ENCODE measurements at places on chromosomes 1 and 21.
A peak's percentile ranks its signal among the peaks of the same experiment; 100 is the strongest.

DNA sequence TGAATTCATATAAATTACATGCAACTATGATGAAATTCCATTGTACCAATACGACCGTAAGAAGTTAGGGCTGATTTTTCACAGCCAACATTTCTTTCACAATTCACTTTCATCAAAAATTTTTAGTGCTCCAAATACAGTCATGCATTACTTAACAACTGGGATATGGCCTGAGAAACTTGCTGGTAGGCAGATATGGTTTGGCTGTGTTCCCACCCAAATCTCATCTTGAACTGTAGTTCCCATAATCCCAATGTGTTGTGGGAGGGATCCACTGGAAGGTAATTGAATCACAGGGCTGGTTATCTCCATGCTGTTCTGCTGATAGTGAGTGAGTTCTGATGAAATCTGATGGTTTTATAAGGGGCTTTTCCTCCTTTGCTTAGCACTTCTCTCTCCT lies 244.4 kb downstream of the AKT3 start:
- no peak for DNase-seq

- no peak for DNase-seq
Observed at GRCh38 chr1:218616681-218617080, 271.5 kb downstream of the TGFB2 start.

DNA sequence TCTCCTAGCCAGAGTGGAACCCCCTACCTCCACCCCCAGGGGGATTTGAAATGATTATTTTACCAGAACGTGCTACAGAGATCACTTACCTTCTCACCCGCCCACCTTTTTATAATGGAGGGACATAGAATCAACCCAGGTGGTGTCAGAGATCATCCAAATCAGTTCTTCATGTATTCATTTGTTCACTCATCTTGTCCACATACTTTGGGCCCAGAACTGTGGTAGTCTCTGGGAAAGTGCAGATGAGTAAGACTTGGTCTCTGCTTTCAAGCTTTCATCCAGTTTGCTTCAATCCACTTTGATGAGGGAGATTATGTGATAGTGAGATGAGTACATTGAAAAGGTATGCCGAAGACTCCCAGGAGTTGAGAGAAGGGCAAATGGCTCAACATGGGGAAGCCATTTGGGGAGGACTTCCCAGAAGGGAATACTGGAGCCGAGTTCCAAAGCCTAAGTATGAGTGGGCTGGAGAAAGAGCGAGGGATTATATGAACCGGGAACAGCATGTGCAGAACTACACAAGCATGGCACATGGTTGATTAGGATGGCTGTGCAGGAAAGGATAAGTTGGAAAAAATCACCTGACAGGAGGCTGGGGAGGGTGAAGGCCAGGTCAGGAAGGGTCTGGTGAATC lies 1.9 kb downstream of the FGGY start:
- no peak for DNase-seq

- DNase-seq, result no peak
Observed at GRCh38 chr21:34968414-34969333, 80.4 kb downstream of the RUNX1 start.

DNA sequence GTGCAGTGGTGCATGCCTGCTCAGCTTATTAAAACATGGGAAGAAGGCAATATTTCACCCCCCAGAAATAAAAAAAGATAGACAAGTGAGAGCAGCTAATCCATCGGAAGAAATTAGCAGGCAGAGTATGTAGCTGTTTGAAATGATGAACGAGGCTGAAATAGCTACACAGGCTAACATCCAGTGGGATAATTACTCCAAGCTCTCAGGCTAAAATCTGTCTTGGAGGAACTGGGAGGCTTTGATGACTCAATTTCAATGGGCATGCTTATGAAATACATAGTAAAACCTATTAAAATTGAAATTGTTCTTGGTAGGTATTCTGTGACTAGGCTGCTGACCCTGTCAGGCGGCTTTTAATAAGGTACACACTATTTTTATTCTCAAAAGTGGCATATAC lies 84.1 kb upstream of the RRP15 start:
- no peak for DNase-seq

GRCh38 chr1:65725064-65725463 lies 67.6 kb upstream of the PDE4B start:
- no peak for DNase-seq

GRCh38 chr1:151458802-151459330 lies 428 bp downstream of the POGZ start:
- peak; percentile 31 for DNase-seq

DNA sequence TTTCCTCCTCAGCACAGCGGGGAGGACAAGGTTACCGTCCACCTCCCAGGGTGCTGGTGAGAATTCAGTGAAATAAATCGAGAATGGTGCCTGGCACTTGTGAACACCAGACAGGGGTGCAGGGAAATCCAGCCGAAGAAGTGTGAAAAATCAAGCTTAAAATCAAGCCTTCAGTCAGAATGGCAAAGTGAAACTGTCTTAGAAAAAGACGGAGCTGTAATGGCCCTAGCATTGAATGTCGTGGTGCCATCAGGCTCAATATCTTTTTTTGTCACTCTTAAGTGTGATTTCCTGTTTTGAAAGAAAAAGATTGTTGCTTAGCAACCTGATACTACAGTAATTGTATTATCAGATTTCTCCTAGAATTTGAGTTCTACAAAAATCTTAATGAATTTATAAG lies 22.1 kb downstream of the EDARADD start:
- no peak for DNase-seq

DNA sequence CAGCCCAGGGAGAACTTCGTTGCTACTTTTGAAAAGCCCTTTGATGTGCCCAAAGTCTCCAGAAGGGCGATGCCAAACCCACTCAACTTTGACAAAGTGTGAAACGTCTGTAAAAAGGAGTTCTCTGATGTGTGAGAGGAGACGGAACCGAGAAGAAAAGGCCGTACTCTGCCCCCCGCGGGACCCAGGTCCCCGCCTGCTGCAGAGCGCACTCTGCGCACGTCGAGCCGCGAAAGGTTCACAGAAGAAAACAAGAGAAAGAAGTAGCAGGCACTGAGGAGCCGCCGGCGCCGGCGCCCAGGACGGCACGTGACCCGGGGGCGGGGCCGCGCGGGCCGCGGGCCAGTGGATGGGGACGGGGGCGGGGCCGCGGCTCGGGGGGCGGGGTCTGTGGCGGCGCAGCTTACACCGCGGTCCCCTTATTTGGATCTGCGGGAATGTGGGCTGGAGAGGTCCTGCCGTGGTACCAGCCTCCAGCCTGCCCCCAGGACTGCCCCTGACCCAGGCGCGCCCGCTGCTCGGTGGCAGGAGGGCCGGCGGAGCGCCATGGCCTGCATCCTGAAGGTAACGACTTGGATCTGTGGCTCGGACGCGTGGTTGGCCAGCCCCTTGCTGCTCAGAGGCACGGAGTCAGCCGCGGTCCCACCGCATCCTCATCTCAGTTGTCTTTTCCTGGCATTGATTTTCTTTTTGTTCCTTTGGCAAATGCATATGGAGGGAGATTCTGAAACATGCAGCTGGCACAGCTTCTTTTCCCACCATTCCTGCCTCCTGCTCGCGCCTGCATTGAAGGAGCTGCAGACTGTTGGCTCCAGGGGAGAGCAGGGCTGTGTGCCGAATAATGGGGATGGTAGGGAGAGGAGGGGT lies at the start of gene ST6GALNAC3:
ST6GALNAC3 (plus strand) TSS at position 426 of the 867 bp plus-strand sequence.
- peak; percentile 59 for DNase-seq

DNA sequence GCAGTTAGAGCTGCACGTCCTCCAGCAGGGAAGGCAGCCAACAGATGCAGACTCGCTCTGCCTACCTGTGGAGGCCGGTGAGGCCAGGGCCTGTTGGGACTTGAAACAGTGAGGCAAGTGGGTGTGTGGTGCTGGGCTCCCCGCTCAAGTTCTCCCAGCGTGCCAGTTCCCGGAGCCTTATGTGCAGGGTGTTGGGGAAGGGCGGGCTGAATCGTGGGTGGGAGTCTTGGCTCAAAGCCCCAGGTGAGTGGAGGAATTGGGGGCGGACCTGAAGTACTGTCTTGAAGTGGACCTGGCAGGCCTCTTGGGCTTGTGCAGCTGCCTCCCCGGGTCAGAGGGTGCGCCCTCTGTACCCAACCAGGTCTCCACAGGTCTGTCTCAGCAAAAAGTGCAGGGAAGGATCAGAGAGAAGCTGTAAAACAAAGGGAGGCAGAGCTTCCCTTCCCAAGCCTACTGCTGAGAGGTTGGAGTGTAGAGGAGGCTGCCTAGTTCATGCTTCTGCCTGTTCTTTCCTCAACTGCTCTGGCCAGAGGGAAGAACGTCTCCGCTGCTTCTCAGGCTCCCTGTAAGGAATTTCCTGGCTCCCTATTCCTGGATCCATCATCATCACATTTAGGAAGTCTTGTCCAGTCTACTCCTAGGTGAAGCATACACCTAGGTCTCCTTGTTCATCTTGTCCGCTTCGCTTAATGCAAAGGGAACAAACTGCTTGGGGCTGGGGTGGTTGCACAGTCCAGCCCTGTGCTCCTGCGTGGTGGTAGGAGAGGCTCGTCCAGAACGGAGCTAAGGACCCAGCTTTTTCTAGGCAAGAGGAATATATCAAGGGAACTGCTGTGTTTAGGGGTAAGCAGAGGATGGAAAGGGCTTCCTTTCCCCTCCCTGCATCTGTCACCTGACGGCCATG lies 14.9 kb downstream of the UTP11 start:
- DNase-seq, result no peak

DNA sequence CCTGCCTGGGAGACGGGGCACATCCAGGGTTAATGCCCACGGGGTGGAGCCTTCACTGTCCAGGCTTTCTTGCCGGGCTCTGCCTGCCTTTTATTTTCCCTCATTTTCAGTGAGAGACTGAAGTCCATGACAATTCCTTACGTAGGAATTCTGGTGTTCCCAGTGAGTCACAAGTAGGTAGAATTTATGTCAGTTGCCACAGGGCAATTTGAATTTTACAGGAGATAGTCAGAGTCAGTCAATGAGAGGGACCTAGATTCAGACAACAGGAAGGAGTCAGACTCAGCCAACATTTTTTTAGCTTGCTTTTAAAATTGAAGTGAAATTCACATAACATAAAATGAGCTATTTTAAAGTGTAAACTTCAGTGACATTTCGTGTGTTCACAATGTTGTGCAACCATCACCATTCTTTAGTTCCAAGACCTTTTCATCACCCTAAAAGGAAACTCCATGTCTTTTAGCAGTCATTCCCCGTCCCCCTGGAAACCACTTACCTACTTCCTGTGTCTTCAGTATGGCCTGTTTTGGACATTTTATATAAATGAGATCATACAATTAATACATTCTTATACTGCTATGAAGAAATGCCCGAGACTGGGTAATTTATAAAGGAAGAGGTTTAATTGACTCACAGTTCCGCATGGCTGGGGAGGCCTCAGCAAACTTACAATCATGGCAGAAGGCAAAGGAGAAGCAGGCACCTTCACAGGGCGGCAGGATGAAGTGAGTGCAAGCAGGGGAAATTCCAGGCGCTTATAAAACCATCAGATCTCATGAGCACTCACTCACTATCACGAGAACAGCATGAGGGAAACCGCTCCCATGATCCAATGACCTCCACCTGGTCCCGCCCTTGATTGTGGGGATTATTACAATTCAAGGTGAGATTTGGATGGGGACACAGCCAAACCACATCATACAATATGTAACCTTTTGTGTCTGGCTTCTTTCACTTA lies 14.6 kb downstream of the AJAP1 start:
- DNase-seq, result no peak

GRCh38 chr1:97893844-97894243 lies 27.0 kb downstream of the DPYD start:
- no peak for DNase-seq

- DNase-seq, result no peak
Observed at GRCh38 chr21:32626621-32627196, 14.5 kb upstream of the CFAP298 start.

DNA sequence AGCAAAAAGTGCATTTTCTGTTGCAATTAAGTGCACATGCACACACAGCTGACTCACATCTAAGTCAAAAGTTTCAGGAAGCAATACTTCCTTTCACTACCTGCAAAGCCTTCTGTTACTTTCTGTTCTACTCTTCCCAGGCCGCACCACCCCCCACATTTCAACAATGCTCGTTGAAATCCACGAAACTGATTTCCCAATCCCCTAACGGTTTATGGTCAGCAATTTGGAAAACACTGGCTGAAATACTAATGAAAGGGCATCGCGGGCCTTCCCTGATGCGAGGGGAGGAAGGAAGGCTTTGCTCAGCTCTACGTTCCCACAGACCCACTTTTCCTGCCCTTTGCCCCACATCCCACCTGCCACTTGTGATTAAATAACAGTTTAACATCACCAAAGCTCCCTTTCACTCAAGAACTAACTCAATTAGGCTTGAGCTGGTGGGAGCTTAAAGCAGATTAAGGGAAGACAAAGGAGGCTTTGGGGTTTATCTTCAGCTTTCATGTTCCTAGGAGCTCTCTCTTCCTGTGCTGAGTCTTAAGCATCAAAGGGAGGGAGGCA lies 243.2 kb upstream of the RAB4A start:
- DNase-seq, result no peak

- DNase-seq, result no peak
Observed at GRCh38 chr1:47561523-47562007, 123.7 kb downstream of the FOXD2 start.

GRCh38 chr1:78071696-78072095 lies 25.9 kb downstream of the GIPC2 start:
- no peak for DNase-seq

GRCh38 chr1:106700211-106700610 lies 356.3 kb upstream of the PRMT6 start:
- no peak for DNase-seq

DNA sequence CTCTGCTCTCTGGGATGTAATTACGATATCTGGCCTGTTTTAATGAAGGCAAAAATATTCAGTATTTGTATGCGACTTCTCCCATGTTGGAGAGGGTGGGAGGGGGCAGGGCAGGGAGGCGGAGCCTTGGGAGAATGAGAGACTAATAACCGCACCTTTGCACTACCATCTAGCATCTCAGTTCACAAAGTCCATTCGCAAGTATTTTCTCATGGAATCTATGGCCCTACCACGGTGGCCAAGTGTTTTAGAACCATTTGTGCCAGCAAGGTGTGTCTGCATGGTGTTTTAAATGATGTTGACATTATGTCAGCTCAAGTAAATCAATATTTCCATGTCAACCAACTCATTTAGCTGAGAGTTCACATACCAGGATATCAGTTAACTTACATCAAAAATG lies 14.3 kb upstream of the BLACAT1 start:
- DNase-seq, result no peak

- peak; percentile 42 for DNase-seq
Observed at GRCh38 chr1:229514578-229515275, 6.6 kb upstream of the NUP133 start.

- DNase-seq, result no peak
Observed at GRCh38 chr1:109912214-109912861, 1.7 kb downstream of the CSF1 start.

All from SW 1271 (cell line).